ENCODE measurements at places on chromosomes 6 and 20. TPM values are rescaled to one million over a fixed set of nuclear protein-coding genes. Genes with fewer than 3 reads are reported as not detected.

GRCh38 chr6:151389618-151390275 is 1.6 kb downstream of the ZBTB2 start:
- DNase-seq, result peak; percentile 76

DNA sequence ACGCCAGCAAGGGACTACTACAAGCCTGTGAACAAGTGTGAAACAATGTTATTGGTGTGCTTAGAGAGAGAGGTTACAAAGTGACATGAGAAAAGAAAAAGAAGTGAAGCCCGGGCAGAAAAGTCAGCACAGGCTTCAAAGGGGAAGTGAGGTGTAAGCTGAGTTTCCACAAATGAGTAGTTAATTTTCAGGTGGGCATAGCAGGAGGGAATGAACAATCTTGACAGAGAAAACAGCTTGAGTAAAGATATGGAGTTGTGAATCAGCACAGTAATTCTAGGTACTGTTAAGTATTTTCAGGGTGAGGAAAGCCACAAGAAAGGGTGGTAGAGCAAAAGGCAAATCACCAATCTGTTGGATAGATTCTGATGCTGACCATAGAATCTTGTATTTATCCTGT is 4.3 kb downstream of the KCNQ5 start:
- DNase-seq, result no peak

MEP1A gene
- not detected for total RNA-seq

DNA sequence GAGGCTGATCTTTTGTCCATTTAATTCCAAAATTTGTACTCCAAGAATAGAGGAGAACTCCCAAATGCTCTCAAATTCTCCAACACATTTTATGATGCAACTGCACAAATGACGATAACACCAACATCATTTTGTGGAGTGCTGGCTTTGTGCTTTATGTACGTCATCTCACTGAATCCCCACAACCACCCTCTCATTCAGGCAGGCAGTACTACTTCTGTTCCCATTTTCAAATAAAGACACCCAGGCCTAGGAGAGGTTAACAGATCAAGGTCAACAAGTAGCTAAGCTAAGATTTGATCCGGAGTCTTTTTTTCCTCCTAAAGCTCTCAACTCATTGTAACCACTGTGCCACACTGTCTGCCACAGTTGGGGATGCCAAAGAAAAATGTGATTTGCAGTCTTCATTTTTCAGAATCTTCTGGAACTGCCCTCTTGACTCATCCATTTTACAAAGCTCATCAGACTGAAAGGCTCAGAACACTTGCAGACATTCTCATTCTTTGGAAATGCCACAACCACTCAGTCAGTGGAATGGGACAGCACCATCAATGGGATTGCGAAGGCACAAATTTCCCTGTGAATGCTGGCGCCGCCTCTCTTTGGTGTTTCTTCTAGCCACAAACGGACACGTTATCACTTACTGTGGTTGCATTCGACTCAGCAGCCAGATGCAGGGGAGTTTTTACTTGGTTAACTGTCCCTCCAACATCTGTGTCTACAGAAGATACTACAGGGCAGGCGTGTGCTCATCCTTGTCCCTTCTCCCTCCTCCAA is 184.4 kb downstream of the GJA10 start:
- DNase-seq, result no peak

DNA sequence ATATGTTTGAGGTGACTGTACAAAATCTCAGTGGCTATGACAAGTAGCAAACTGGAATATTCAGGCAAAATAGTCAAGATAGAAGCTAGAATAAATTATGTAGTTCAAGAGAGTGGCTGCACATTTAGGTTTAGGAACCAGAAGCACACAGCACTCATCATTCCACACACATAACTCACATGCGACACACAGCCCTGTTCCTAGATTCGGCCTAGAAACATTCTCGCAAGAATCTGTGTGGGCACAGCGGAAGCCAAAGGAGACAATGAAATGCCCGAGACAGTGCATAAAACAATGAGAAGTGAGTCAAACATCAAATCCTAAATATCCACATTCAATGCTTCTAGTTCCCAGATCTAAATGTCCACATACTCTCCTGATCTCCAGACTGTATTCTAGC is 9.5 kb upstream of the SUPT3H start:
- DNase-seq, result no peak

DNA sequence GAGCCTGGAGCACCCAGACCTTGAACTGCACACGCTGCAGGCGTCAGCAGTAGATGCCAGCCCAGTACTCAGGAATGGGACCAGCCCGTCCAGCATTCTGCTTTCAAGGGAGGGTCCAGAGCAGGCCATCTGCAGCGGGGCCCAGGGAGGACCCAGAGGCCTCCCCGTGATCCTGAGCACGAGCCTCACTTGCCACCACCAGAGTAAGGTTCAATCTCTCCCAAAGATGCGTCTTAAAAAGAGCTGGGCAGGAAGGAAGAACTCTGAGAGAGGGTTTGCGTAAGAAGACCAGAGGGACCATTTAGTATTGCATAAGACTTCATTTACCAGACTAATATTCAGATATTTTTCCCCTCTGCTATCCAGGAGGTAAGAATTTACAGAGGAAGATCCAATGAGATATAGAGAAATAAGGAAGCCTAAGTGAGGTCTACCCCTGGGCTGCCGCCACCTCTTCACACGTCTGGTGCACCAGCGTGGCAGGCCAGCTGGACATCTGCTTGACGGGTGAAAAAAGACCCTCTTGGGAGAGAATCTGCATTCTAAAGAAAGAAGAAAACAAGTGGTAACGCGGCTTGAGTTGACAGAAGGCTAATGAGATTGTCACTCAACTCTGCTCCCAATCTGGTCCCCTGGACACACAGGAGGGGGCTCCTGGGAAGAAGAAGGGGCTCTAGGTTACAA is 107.3 kb downstream of the PRND start:
- DNase-seq, result no peak

SMLR1 gene
- not detected for total RNA-seq

MRAP2 gene
- 7.6 TPM for total RNA-seq

DNA sequence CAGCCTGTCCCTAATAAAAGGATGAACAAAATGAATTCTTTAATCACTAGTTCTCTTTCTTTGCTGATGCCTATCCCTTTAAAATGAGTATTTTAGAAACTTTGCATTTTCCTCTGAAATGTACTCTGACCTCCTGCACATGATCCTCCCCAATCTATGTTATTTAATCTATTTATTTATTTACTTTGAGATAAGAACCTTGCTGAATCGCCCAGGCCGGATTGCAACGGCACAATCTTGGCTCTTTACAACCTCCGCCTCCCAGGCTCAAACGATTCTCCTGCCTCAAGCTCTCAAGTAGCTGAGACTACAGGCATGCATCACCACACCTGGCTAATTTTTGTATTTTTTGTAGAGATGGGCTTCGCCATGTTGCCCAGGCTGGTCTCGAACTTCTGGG is 27.9 kb downstream of the ADTRP start:
- no peak for DNase-seq

DNA sequence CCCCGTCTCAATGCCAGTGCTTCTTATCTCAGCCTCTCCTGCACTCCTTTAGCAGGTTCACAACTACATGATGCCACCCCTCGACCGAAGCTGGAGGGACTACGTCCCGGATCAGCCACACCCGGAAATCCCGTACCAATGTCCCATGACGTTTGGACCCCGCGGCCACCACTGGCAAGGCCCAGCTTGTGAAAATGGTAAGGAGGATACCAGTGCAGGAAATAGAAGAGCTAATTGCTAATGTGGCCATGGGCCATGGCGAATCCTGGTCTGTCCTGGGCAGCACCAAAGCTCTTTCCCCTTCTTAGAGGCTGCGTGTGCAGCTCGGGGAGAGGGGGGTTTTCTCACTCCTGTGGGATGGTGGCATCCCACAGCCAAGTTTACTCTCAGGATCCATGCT is 5.5 kb downstream of the IRF4 start:
- DNase-seq, result no peak

- DNase-seq, result no peak
Measured at GRCh38 chr6:154478021-154478700, 32.3 kb downstream of the CNKSR3 start.

GRCh38 chr20:62968378-62969178 is 16.1 kb downstream of the SLC17A9 start:
- no peak for DNase-seq

CRISP2 gene
- total RNA-seq, result not detected

PCMT1 gene
- 100 TPM for total RNA-seq

- DNase-seq, result no peak
Measured at GRCh38 chr6:17721671-17722070, 14.9 kb upstream of the NUP153 start.

GRCh38 chr6:107673076-107673494 is 151.0 kb downstream of the SCML4 start:
- no peak for DNase-seq

- DNase-seq, result no peak
Measured at GRCh38 chr20:50323777-50324775, 133.4 kb downstream of the CEBPB start.

GRCh38 chr6:54899986-54900385 is 53.4 kb downstream of the FAM83B start:
- DNase-seq, result no peak

DNA sequence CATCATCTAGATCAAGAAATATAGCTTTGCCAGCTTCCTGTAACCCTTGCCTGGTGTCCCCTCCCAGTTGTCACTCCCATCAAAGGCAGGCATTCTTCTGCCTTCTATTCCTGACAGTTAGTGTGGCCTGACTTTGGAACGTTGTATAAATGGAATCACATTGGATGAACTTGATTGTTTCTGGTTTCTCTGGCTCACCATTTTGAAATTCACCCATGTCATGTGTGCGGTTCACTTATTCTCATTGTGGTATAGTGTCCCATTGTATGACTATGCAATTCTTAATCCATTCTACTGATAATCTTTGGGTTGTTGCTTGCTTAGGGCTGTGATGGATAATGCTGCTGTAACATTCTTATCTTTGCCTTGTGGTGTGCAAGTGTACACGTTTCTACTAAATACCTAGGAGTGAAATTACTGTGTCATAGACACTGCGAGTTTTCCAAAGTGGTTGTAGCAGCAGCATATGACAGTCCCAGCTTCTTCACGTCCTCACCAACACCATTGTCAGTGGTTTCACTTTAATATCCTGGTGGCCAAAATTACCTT is 73.2 kb downstream of the VEGFA start:
- peak; percentile 48 for DNase-seq

DNA sequence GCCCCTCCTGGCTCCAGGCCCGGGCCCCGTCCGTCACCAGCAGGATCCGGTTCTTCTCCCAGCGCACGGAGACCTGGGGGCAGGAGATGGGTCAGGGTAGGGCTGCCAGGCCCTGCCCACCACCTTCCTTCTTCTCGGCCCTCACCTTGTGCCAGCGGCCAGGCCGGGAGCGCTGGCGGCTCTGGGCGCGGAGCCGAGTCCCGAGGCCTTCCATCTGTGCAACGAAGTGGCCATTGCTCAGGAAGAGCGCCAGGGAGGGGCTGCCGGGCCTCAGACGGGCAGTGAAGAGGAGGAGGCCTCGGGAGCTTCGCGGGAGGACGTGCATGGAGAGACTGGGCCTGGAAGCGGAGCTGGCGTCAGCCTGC is 7.9 kb downstream of the ADRM1 start:
- peak; percentile 63 for DNase-seq

PRDM13 gene
- total RNA-seq, result not detected

DNA sequence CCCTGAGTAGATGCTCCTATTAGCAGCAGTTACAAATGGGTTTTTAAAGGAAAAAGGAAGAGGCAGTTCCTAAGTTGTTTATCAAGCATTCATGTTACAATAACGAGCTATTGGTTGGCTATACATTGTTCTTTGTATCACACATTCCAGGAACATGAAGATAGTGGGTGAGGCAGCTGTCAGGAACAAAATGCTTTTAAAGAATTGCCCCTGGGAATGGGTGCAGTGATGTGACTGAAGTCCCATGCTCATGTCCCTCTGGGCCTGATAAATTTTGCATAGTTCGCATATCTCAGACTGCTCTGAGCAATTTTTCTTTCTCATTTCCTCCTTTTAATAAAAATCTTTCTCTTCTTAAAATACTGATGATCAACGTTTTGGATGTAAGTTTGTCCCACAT is 3.7 kb downstream of the ENPP1 start:
- DNase-seq, result no peak

- no peak for DNase-seq
Measured at GRCh38 chr6:35287671-35288396, 9.8 kb upstream of the DEF6 start.

DNA sequence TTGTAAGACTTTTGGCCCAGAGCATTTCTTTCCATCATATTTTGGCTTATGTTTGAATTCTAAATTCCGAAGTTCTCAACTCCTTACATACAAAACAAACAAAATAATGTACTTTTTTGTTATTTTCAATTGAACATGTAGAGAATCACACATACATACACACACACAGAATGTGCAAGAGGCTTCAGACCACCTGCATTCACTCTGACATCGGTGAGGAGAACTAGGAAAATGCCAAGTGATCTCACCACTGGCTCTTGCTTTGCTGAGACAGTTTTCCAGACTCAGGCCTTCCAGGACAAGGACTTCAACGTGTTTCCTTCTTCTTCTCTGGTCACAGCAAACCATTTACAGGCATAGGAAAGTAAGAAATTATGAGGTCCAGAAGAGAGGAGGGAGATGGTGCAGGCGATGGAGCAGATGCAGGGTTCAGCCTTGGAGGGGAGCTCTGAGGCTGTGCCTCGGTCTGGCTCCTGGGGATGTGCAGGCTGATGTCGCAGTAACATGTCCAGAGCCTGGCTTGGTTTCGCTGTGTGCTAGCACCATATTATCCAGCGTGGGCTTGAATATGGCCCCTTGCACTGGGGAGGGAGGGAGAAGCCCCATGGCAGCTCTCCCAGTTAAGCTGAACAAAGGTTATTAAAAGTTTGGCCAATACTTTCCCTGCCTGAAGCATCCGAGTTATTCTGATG is 93.4 kb downstream of the DACT2 start:
- DNase-seq, result no peak

DNA sequence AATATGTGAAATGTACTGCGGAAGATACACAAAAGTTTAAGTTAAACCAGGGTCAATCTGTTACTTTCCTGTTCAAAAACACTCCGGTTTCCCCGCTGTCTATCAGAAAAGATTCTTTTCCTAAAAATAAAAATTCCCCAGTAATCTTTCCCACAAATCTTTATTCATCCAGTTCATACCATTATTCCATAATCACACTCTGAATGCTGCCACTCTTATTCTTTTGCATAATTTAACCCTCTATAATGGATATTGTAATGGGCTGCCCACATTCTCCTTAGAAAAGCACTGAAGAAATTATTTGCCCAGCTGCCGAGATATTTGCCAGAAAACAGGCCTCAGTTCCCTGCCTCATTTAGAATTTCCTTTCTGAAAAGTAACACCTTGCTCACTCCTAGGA is 68.6 kb downstream of the EPHA7 start:
- DNase-seq, result no peak

GRCh38 chr20:47343007-47343472 is 13.5 kb downstream of the ZMYND8 start:
- no peak for DNase-seq

DNA sequence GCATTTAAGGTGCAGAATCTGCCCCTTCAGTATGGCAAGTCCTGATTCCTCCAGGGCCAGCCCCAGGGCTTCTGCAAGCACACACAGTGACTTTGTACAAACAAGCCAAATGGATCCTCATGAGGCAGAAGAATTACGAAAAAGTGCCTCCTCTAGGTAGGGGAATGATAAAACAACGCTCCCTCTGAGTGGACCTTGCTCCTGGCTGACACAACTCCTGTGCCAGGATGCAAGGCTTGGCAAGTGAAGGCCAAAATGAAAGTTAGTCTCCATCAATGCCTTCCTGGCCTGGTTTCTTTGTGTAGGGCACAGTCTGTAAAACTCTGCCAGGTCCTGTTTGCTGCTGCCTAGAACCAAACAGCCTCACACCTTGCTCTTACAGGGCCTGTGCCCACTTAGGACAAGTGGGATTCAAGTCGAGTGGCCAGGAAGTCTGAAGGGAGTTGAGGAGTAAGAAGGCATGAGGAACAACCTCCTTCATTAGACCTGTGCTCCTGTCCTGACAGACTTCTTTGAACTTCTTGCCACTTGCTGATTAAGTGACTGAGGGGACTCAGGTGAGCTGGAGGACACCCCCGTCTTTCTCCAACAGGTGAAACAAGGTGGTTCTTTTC is 417.1 kb downstream of the CDC5L start:
- DNase-seq, result no peak

Measured in HT-29 (cell line).